Activated naive CD4-positive, alpha-beta T cell treated with anti-CD3 and anti-CD28 coated beads for 36 hours (primary cell): ENCODE measurements at places on chromosomes 5 and 9.
A peak's percentile ranks its signal among the peaks of the same experiment; 100 is the strongest.

- DNase-seq: no peak
Observed at GRCh38 chr9:86458191-86458855, 104.1 kb upstream of the TUT7 start.

DNA sequence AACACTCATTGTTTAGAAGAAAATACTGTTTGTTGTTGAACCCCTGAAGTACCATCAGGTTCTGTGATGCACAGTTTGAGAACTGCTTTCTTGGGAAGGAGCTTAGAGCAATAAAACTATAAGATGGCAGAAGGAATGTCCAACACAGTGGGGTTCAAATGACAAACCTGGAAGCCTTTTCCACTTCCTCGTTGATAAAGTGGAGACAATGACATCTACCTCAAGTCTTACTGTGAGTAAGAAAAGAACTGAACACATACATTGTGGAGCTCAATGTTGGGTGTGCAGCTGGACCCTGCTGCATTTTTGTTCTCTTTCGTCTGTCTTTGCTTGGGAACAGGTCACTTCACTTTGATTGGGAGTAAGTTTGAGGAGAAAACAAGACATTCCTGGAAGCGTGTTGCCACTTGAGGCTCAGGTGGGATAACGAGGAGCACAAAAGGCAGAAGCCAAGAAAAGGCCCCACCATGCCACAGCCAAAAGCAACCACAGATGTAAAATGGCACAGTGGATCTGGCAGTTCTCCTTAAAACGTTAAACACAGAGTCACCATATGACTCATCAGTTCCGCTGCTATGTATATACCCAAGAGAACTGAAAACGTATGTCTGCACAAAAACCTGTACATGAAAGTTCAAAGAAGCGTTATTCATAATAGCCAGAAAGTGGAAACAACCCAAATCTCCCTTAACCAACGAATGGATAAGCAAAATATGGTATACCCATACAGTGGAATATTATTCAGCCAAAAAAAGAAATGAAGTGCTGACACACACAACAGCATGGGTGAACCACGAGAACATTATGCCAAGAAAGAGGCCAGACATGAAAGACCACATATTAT is 42.9 kb upstream of the SUB1 start:
- DNase-seq: peak; percentile 51

DNA sequence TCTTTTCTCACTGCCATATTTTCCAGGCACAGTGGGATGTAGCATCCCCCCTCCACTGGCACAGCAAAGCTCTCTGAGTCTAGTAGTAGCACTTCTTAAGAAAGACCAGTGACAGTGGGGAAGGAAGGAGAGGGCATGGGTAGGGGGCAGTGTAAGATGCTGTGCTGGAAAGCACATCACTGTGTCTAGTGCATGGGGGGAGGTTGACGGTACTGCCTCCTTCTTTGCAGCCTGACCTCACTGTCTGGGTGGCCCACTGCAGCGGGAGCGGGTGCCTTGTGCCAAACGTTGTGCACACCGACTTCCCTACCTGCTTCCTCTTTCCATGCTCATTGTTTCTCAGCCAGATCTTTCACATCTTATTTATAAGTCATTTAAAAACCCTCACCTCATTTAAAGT is 91.8 kb downstream of the PDE8B start:
- no peak for DNase-seq

- DNase-seq: no peak
Observed at GRCh38 chr5:67197536-67197935, 937 bp upstream of the CD180 start.

DNA sequence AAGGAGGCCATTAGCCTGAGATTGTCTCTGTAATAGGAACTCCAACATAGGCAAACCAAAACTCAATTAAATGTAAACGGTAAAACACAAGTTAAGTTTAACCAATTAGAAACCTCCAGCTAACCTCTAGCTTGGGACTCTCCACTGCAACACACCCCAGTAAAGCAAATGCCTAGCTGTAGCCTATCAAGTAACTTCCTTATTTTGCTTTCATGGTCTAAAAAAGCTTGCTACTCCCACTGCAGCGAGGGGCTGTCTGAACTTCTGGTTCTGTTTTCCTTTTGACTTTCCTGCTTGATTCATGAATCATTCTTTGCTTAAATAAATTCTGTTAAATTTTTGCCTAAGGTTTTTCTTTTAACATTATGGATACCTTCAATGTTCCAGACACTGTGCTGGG is 24.4 kb upstream of the C5orf46 start:
- DNase-seq: no peak

- DNase-seq: peak; percentile 15
Observed at GRCh38 chr5:56321236-56321881, 88.2 kb upstream of the ANKRD55 start.
